Glutamatergic neuron (in vitro differentiated cells): ENCODE measurements at places on chromosomes 11 and 22. TPM values are rescaled to one million over a fixed set of nuclear protein-coding genes. Genes with fewer than 3 reads are reported as not detected.

GRCh38 chr22:24543679-24544243 lies 11.2 kb downstream of the GUCD1 start:
- H3K27ac ChIP-seq: no peak overlapping the region
- no peak for DNase-seq
- H3K36me3 ChIP-seq: no peaks in the 10 kb centered on the region
- no peak overlapping the region for H3K4me3 ChIP-seq
- peaks cover 9% of the 10 kb centered on the region for H3K27me3 ChIP-seq

GRCh38 chr22:25202290-25202921 lies 2.7 kb downstream of the CRYBB3 start:
- no peak overlapping the region for H3K4me3 ChIP-seq
- H3K27me3 ChIP-seq: peaks cover 3% of the 10 kb centered on the region
- no peaks in the 10 kb centered on the region for H3K4me1 ChIP-seq
- H3K27ac ChIP-seq: no peak overlapping the region
- DNase-seq: peak; percentile 80

DNA sequence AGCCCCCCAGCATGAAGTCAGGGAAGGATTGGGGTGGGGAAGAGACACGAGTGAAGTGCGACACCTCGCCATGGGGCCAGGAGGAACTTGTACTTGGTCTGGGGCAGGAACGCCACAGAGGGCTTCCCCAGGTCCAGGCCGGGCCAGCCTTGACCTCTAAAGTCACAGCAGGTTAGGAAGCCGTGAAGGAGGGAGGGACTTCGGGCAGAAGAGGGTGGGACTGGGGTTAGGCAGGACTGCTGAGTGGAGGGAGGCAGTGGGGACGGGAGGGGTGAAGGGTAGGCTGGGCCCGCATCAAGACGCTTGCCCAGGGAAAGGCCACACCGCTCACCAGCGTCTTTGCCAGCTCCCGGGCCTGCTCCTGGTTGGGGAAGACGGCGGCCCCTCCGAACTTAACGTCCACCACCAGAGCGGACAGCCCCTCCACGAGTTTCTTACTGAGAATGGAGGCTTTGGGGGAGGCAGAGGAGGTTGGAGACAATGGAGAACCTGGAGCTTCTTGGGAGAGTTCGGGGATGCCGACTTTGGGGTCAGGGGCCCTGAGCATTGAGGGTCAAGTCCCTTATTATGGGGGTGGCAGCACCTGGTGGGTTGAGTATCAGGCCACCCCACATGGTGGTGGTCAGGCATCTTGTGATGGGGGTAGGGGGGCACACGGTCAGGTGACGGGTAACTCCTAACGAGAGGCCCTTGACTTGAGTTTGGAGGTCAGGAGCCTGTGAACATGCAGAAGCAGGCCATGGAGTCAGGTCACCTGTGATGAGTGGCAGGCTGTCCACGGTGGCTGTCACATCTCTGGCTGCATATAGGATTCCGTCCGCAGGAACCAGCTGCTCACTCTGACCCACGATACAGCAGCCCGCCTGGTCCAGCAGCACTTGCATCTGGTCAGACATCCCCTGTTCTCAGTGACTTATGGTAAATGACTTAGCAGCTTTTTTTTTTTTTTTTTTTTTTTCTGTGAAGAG lies 1.7 kb upstream of the SCO2 start:
- peaks cover 12% of the 10 kb centered on the region for H3K4me1 ChIP-seq
- peaks cover 5% of the 10 kb centered on the region for H3K36me3 ChIP-seq
- H3K27ac ChIP-seq: peak overlapping the region; percentile 77
- H3K27me3 ChIP-seq: peaks cover 20% of the 10 kb centered on the region
- DNase-seq: peak; percentile 36
- peak overlapping the region; percentile 78 for H3K4me3 ChIP-seq

DNA sequence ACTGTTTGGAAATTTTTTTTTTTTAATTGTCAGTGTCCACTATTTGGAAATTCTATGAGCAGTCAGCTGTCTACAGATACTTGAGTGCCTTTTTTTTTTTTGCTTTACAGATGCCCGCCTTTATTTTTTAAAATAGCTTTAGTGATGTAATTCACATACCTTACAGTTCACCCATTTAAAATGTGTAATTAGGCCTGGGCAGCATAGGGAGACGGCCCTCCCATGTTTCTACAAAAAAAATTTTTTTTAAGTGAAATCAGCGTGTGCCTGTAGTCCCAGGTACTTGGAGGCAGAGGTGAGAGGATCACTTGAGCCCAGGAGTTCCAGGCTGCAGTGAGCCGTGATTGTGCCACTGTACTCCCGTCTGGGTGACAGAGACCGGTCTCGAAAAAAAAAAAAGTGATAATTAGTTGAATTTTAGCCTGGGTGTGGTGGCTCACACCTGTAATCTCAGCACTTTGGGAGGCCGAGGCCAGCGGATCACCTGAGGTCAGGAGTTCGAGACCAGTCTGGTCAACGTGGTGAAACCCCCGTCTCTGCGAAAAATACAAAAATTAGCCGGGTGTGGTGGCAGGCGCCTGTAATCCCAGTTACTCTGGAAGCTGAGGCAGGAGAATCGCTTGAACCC lies 1.5 kb downstream of the ZNF143 start:
- H3K36me3 ChIP-seq: no peaks in the 10 kb centered on the region
- no peak for DNase-seq
- peak overlapping the region; percentile 92 for H3K4me3 ChIP-seq
- H3K27ac ChIP-seq: peak overlapping the region; percentile 98

DNA sequence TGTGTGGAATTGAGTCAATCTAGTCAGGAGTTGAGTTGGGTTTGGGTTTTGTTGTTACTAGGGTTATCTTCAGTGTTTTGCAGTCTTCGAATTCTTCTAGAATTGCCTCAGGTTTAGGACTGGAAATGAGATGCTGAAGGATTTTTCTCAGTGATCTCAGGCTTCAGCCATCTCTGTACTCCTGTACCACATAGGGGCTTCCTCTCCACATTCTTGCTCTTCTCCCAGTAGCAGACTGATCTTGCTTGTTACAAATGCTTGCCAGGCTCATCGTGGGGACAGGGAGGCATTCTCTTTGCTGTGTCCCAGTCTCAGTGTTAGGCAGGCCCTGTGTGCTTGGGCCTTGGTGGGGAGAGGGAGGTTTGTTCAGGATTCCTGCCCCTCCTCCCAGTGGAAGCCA lies 96.1 kb downstream of the LRRC32 start:
- no peaks in the 10 kb centered on the region for H3K36me3 ChIP-seq
- H3K27ac ChIP-seq: no peak overlapping the region
- peaks cover 4% of the 10 kb centered on the region for H3K27me3 ChIP-seq

DNA sequence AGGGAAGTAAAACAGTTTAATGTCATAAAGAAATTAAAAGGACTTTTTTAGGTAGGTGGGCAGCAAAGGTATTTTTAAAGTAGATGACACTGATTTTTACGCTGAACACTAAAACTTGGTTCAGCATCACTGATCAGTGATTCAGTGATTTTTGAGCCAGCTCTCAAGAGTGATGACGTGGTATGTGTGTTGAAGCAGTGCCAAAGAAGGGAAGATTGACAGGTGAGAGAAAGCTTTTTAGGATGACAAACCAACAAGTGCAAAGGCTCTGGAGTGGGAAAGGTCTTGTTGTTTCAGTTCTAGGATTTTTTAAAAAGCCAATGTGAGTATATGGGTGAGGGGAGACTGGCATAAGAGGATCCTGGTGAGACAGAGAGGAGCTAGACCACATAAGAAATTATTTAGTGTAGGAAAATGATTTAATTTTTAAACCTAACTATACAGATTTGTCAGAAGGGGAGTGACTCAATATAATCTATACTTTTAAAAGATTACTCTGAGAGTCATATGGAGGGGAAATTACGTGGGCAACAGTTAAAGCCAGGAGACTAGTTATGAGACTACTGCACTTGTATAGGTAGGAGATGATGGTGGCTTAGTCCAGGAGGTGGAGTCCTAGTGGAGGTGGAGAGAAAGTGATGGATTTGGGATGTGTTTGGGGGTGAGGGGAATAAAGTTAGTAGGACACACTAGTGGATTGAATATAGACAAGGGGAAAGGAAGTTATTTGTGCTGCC lies 17.6 kb upstream of the CALCB start:
- no peaks in the 10 kb centered on the region for H3K4me1 ChIP-seq
- H3K4me3 ChIP-seq: no peak overlapping the region
- DNase-seq: no peak
- H3K27ac ChIP-seq: no peak overlapping the region

DNA sequence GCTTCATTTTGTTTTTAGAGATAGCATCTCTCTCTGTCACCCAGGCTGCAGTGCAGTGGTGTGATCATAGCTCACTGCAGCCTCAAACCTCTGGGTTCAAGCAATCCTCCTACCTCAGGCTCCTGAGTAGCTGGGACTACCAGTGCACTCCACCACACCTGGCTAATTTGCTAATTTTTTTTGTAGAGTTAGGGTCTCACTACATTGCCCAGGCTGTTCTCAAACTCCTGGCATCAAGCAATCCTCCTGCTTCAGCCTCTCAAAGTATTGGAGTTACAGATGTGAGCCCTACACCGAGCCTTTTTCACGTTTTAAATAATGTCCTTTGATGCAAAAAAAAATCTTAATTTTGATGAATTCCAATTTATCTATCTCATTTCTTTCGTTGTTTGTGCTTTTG lies 75.4 kb upstream of the LINC01488 start:
- no peaks in the 10 kb centered on the region for H3K4me1 ChIP-seq
- H3K4me3 ChIP-seq: no peak overlapping the region
- peaks cover 2% of the 10 kb centered on the region for H3K27me3 ChIP-seq
- peaks cover 13% of the 10 kb centered on the region for H3K36me3 ChIP-seq

- no peaks in the 10 kb centered on the region for H3K36me3 ChIP-seq
- H3K27ac ChIP-seq: no peak overlapping the region
- H3K4me3 ChIP-seq: no peak overlapping the region
- no peaks in the 10 kb centered on the region for H3K4me1 ChIP-seq
Measured at GRCh38 chr11:4484310-4484709, 1.9 kb downstream of the OR52K1 start.

GRCh38 chr11:68279676-68280075 lies 7.9 kb upstream of the C11orf24 start:
- peaks cover 6% of the 10 kb centered on the region for H3K36me3 ChIP-seq
- peaks cover 2% of the 10 kb centered on the region for H3K4me1 ChIP-seq
- no peak overlapping the region for H3K4me3 ChIP-seq
- H3K27ac ChIP-seq: no peak overlapping the region
- no peak for DNase-seq

DNA sequence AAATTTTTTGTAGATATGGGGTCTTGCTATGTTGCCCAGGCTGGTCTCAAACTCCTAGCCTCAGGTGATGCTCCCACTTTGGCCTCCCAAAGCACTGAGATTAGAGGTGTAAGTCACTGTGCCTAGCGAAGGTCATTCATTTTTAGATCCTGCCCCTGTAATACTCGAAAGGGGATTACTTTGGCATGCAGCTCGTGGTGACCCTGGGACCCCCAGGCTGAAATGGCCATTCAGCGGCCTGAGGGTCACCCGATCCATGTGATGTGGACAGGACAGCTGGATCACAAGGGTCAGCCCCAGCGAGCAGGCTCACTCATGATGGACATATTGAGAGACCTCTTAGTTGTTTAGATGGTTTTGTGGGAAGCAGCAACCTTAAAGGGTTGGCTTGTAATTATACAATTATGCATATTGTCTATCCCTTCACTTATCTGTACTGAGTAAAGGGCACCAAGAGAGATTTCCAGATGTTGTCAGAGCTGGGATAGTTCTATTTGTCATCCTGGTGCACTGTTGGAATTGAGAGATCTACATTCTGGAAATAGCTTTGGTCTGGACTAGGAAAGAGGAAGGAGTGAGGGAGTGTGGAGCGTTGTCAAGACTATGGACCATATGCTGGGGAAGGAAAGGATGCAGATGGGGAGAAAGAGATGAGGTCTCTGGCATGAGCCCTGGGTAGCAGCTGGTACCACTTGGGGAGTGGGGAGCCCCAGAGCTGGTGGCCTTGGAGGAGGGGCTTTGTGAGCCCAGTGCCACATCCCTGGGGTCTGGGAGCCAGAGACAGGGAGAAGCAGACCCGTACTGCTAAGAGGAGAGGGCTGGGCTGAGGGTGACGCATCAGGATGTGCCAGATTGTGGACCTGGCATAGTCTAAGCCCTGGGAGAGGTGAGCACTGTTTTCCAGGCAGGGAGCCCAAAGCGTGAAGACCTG lies 15.5 kb downstream of the RHBDD3 start:
- H3K27me3 ChIP-seq: peaks cover 7% of the 10 kb centered on the region
- no peak overlapping the region for H3K27ac ChIP-seq
- no peak for DNase-seq
- no peak overlapping the region for H3K4me3 ChIP-seq
- H3K36me3 ChIP-seq: no peaks in the 10 kb centered on the region

GRCh38 chr11:7098235-7098832 lies 9.5 kb downstream of the RBMXL2 start:
- peaks cover 2% of the 10 kb centered on the region for H3K27me3 ChIP-seq
- no peak for DNase-seq
- H3K27ac ChIP-seq: no peak overlapping the region
- no peaks in the 10 kb centered on the region for H3K36me3 ChIP-seq

Gene SLCO2B1
- not detected for total RNA-seq

Gene MCAM
- total RNA-seq: 11.4 TPM

Gene MS4A7
- total RNA-seq: not detected

Gene FLRT1
- 3.7 TPM for total RNA-seq
